ENCODE measurements at places on chromosomes 1 and 21.

- DNase-seq = no peak
These were observed 78.6 kb downstream of the COLGALT2 start for GRCh38 chr1:183958958-183959357.

GRCh38 chr1:25256578-25256965, 9.3 kb upstream of the RSRP1 start:
- no peak for DNase-seq

GRCh38 chr1:25727635-25728286, 72.2 kb upstream of the SELENON start:
- no peak for DNase-seq

DNA sequence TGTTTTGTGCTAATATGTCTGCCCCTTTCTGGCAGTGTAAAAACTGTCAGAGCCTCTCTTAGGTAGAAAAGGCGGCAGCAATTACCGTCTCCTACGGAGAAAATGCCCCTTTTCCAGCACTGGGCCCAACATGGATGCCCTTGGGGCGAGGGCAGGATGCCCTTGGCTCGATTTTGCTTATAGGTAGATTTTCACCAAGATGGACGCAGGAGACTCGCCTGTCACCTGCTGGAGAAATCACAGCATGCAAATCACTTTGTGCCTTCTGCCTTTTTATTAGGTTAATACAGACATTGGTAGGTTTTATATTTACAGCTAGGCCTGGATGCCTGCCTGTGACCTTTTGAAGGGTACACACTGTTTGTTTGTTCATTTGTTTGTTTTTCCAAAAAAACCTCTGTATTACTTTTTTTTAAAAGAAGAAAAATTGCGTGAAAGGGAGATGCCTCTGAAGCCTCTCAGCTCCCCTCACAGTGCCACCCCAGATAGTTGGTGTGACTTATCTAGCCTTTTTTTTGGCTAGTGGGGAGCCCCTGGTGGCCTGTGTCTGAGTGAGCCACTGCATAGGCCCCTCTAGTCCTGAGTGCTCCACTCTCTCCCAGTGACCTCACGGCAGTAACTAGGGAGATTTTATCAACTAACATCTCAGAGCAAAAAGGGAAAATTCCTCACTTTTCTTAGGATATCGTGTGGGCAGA, 2.5 kb downstream of the ATP1B1 start:
- DNase-seq = no peak

GRCh38 chr1:159983681-159984080, 29.6 kb upstream of the SLAMF9 start:
- no peak for DNase-seq

DNA sequence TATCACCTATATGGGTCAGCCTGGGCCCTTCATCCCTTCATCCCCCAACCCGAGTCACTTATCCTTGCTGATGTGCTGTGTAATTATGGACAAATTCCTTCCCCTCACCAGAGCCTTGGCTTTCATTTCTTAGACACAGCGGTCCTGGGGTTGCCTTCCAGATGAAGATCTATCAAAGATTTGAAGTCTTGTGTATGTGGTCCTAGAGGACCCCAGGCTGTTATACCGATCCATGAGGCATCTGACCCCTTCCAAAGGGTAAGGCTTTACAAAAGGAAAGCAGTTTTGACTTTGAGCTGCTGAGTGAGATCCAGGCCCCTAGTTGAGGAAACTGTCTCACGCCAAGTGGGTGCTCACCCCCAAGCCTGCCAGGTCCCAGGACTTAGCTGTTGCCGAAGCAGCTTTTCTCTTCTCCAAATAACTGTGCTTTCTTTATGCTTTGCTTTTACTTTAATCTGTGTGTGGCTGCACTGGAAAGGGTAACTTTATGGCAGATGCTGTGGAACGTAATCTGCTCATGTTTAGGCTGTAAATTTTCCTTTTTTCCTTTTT, 37.6 kb downstream of the MAN1C1 start:
- DNase-seq = no peak

- no peak for DNase-seq
These were observed 71.3 kb downstream of the HLX start for GRCh38 chr1:220950576-220950975.

- DNase-seq = no peak
These were observed 26.2 kb downstream of the SLC66A1 start for GRCh38 chr1:19338323-19338762.

DNA sequence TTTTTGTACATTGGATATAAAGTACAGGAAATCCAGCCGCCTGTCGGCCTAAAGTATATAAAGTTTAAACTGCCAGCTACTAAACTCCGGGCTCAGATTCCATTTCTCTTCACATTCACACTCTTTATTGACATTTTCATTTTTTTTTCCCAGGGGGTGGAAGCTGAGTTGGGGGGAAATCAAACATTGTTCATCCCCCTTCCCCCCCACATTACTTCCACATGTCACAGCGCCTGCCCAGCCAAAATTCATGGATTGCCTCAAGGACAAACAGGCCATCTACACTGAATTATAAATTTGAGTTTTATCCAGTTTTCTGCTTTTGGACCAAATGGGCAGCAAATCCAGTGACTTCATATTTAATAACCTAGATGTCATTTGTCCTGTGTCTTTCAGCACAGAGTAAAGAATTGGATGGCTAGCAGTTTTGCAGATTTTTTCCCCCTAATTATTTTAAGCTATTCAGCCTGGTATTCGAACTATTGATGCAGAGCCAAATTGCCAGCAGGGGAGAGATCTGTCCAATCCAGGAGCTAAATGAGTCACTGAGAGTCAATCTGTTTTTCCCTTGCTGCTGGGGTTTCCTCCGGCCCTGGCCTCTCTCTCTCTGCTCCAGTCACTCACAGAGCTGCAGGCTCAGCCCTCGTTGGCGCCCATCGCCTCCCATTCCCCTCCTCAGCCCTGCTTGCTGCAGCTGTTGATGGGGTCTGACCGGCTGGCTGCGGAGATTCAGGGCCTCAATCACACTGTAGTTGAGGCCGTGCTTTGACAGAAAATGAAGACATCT, 98.0 kb downstream of the LMO4 start:
- DNase-seq = no peak

DNA sequence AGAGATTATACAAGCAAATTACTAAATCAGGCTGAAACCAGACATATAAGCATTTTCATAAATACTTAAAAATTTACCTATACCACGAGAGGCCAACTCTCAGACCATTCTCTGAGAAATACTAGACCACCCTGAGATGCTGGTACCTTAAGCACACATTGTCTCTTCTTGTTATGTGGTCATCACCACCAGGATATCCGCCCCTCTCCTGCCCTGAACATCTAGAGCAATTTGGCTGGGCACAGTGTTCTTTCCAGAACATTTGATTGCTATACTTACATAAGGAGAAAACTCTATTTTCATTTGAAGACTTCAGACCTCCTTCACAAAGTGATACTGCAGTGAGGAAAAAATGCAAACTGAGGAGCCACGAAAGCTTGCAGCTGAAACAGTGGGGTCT, 36.2 kb upstream of the DUSP10 start:
- DNase-seq = no peak

DNA sequence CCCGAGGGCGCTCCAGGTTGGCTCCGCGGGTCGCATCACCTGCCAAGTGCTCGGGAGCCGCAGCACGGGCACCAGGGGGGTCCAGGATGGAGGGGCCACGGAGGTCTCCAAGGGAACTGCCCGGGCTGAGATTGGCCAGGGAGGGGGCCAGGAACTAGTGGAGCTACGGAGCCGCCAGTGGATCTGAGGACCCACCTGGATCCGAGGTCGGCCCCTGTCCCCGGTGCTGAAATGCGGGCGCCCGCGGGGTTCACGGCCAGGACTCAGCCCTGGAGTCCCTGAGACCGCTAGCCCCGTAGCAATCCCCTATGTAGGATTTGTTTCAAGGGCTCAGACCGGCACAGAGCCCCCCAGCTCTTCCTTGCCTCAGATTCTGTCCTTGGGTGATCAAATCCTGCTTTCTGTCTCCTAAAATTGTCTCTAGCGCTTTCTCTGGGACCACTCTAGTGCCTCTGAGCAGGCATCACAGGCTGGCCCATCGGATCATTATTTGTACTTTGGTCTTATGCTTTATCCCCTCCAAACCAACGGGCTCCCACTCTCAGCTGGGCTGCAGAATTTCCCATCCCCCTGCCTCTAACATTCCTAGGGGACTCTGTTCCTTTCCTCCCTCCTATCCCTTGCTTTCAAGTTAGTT, 27.3 kb downstream of the KIAA2013 start:
- DNase-seq = peak; percentile 19

DNA sequence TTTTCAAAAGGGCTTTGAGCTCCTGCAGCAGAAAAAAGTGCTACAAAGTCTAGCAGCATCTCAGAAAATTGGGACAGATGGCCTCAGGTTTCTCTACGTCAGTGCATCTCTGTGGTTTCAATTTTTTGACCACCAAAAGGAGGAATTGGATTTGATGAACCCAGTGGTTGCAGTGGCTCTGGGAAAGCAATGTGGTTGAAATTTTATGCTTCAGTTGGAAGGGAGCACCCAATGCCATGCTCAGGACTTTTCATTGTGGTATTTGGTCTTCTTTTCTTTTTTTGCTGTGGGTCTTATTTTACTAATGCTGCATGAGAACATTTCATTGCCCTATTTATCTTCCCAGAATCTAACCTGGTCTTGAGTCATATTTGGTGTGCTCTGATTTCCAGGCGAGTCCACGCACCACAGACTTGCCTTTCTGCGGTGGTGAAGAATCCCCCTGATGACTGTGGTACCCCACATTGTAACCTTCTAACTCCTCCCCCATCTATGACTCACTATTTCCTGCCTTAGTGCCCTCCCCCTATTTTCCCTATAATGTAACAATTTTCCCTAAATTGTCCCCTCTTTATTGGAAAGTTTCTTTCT, 56.7 kb downstream of the S1PR1 start:
- peak; percentile 62 for DNase-seq

DNA sequence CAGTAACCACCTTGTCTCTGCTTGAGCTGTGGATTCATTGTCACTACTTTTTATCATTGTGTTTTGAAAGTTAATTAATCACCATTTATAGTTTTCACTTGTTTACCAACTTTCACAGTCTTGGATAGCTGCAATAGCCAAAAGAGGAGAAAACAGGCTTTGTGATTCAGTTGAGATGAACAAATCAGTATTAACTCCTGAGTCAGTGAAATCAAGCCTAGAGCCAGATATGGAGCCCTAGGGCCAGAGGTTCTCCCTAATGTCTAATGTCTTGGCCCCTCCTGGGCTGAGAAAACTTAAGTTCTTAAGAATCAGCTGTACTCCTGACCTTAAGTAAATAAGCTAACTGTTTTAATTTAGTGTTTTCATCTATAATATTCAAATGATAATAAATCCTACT, 228.8 kb downstream of the DNM3 start:
- DNase-seq = no peak

DNA sequence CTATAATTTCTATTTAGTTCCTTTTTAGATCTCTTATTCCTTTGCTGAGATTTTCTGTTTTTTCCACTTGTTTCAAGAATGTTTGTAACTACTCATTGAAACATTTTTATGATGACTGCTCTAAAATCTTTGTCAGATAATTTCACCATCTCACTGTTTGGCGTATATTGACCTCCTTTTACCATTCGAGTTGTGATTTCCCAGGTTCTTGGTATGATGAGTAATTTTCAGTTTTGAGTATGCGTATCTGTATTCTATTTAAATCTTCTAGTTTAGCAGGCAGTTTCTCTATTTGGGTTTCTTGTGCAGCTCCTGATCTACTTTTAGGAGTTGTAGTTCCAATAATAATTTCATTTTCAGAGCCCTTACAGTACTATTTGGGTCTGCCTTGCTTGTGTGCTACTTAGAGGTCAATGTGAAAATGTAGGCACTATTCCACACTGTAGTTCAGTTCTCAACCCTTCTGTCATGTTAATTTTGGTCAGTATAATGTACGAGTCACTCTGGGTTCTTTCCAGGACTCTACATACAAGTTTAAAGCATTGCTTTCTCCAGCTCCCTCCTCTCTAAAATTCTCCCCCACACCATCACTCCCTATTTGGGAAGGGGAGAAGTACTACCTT, 115.5 kb downstream of the ACBD6 start:
- no peak for DNase-seq

- DNase-seq = no peak
These were observed 87.9 kb downstream of the PLPP3 start for GRCh38 chr1:56491441-56491840.

GRCh38 chr1:170274131-170274501, 128.4 kb downstream of the NTMT2 start:
- no peak for DNase-seq

DNA sequence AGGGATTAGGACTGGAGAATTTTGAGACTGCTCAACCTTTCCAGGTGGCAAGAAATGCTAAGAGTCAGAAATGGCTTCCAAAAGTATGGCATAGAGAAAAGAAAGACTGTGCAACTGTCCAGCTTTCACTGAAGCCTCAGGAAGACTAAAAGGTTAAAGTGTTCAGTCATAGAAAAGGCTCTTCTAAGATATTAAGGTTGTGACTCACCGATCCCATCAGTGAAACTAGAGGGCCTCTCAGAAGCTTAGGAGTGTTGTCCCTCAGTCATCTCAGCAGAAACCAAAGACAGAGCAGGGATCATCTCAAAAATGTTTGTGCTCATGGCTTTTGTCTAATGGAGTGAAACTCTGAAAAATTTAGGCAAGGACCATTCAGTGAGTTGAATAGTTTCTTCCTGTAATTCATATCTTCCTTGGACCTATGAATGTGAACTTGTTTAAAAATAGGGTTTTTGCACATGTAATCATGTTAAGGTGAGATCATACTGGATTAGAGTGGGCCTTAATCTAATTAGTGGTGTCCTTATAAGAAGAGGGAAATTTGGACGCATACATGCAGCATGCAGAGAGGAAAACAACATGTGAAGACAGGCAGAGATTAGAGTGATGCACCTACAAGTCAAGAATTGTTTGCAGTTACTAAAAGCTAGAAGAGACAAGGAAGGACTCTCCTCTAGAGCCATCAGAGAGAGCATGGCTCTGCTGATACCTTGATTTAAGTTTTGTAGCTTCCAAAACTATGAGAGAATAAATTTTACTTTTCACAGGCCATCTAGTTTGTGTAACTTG, 71.3 kb downstream of the RPE65 start:
- no peak for DNase-seq

DNA sequence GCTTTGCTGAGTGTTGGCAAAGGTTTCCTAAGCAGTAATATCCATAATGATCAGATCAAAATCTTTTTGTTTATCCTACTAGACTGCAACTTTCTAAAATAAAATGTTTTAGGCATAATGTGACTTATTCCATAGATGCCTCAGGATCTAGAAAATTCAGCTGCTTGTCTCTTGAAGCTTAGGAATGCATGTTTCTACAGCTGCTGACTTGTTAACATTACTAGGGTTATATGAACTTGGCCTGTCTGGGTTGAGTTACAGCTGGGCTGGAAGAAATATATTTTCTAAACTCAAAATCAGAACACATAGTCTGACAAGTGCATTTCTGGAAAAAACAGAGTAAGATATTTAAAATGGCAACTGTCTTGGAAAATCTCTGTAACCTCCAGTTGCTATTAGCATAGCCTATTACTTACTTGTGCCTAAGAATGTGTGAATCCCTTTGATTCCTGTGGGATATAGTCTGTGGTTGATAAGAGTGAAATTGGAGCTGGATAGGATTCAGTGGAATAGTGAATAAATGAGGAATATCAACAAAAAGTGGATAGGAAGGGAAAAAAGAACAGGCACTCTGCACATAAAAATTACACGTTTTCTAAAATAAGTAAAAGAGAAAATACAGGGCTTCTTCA, 61.2 kb downstream of the RGS4 start:
- DNase-seq = no peak

All from stimulated activated CD4-positive, alpha-beta T cell treated with anti-CD3 and anti-CD28 coated beads, Interleukin-2, amount 100 ng/mL, for 24 hours (primary cell).